Type B pancreatic cell (in vitro differentiated cells): ENCODE measurements at places on chromosomes 5 and 9. TPM values are rescaled to one million over a fixed set of nuclear protein-coding genes. Genes with fewer than 3 reads are reported as not detected.

DNA sequence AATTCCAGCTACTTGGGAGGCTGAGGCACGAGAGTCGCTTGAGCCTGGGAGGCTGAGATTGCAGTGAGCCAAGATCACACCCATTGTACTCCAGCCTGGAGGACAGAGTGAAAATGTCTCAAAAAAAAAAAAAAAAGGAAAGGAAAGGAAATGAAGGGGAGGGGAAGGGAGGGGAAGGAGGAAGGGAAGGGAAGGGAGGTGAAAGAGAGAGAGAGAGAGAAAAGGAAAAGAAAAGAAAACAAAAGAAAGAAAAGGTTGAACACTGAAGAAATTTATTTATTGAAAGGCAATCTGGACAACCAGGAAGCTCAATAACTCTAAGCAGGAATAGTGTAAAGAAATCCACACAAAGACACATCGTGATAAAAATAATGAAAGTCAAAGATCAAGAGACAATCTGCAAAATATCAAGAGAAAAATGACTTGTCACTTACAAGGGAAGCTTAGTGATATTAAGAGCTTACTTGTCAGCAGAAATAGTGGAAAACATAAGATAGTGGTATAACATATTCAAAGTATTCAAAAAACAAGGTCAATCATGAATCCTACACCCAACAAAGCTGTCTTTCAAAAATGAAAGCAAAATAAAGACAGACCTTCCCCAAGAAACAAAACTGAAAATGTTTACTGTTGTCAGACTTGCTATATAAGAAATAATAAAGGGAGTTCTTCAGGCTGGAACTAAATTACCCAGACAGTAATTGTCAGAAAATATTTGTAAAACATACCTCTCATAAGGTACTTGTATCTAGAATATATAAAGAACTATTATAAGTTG lies 10.9 kb upstream of the RIMOC1 start:
- no peak for DNase-seq

DNA sequence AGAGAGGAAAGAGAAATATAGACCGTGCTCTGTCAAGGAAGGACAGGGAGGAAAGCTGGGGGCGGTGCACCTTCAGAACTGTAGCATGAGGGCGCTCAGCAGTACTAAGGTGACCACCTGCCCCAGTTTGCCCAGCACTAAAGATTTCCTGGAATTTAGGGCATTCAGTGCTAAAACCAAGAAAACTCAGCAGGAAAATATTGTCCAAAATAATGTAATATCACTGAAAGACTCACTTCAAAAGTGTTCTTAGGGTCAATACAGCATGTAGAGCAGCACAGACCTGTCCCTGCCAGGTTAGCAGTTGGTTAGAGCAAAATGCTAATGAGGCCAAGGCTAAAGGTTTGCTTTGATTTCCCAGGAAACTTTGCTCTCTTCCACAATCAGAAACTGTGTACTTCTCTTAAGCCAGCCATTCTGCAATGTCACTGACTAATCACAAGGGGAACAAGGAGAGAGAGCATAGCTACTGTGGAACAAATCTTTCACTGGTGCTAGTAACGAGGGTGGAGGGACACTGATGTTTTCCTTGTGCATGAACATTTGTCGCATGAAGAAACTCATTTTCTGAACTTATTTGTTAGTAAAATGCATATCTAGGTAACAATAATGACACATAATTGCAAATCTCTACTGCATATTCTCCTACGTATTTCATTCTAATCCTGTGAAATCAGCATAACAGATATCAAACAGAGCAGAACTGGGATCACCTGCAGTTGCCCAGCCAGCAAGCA lies 53.0 kb upstream of the GRAMD2B start:
- no peak for DNase-seq

DNA sequence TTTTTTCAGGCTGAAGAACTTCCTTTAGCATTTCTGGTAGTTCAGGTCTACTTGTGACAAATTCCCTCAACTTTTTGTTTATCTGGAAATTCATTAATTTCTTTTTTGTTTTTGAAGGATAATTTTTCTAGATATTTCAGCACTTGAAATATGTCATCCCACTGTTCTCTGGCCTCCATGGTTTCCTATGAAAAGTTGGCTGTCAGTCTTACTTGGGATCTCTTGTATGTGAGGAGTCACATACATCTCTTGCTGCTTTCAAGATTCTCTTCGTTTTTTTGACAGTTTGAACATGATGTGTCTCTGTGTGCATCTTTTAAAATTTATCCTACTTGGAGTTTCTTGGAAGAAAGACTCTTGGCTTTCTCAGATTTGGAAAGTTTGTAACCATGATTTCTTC lies 79.5 kb downstream of the RIC1 start:
- no peak for DNase-seq

DNA sequence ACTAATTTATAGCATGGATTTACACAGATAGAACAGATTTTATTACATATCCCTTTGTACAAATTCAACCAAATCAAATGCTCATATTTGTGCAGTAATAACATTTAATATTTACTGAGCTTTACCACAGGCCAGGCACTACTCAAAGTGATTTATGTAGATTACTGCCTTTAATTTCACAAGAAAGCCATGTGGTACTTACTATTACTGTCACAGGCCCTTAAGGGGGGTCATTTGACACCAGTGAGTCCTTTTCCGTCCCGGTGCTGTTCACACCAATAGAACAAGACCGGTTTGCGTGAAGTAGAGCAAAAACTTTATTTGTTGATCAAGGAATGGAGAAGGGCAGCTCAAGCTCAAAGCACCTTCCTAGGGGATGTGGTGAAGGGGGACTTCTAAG lies 308.5 kb upstream of the KCNN2 start:
- no peak for DNase-seq

- no peak for DNase-seq
Observed at GRCh38 chr9:110835404-110835803, 166.8 kb downstream of the MUSK start.

DNA sequence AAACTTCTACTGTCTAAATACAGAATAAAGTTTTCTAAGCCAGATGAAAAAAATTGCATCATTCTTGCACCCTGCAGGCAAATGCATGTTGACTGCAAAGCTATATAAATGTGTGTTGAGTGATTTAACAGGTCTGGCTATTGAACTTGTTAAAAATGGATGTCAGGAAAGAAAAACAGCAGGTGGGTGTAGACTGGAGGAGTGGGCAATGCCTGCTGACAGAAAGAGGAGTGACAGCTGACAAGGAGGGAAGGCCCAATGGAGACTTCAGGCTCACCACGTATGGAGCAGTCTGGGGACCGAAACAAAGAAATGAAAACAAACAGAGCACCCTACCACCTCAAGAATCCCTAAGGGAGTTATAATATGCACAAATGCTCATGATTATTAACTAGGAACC lies 127.8 kb downstream of the GRIA1 start:
- DNase-seq, result no peak

- no peak for DNase-seq
Observed at GRCh38 chr5:17169507-17169906, 47.9 kb upstream of the BASP1 start.

DNA sequence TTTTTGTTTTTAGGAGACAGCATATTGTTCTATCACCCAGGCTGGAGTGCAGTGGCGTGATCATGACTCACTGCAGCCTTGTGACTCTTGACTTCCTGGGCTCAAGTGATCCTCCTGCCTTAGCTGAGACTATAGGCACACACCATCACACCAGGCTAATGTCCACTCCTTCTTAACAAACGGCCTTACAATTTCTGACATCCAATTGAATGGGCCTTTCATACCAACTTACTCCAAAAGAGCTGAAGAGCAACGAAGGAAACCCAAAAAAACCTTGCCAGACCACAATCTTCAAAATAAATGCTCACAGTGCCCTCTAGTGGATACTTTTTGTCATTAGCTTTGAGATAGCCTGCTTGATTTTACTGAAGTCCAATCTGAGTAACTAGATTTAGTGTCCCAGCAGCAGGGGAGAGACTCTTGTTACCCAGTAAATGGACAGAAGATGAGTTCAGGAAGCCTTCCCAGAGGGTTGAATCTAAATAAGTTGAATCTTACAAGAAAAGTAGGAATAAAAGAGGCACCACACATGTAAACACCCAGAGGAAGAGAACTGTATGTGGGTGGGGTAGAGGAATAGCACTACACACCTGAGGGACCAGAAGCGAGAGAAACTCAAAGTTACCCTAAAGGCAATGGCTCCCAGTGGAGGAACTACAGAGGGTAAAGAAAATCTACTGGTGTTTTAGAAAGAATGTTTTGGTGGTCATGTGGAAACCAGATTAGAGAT lies 9.3 kb downstream of the ZNF622 start:
- no peak for DNase-seq

DNA sequence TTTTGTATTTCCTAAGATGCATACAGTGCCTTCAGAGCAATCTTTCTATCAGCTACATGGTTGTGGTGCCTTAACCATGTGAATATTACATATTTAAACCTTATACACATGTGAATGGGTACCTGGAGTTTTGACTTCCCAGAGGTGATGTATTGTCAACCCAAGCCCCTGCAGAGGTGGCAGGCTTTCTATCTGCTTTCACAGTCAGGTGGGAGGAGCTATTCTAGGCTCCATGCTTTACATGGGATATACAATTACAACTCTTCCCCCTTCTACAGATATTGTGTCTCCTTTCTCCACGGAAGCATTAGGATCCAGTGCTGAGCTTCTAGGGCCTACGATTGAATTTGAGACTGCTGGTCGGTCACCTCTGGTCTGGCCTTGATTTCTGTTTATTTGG lies 89.8 kb upstream of the TUT7 start:
- no peak for DNase-seq

GRCh38 chr5:133845271-133845670 lies 123.2 kb downstream of the C5orf15 start:
- DNase-seq, result no peak

DNA sequence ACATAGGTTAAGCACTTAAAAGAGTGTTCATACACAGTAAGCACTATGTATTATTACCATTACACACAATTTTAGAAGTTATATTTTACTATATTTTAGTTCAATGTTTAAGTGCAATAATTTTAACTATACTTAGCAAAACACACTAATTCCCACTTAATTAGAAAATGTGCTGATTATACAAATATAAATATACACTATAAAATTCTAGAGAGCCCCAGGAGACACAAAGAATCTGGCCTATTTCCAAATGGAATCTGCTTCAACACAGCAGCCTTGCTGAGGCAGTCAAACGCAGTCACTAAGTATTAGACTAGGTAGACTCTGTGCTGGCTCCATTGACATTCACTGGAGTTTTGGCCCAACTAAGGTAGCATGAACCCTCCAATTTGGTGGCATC lies 160.9 kb downstream of the CETN3 start:
- DNase-seq, result no peak

DNA sequence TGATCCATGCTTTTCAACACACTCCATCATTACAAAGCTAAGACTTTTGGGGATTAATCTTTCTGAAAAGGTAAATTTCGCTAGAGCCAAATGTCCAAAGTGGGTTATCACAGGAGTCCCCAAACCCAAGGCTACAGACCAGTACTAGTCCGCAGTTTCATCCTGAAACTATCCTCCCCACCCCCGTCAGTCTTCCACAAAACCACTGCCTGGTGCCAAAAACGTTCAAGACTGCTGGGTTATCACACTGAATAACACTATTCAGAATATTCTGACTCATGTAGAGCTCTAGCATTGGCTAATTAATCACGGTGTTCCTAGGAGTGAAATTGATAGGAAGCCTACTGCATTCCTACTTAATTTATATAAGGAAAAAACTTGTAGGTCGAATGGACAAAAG lies 24.7 kb downstream of the ERP44 start:
- DNase-seq, result no peak

DNA sequence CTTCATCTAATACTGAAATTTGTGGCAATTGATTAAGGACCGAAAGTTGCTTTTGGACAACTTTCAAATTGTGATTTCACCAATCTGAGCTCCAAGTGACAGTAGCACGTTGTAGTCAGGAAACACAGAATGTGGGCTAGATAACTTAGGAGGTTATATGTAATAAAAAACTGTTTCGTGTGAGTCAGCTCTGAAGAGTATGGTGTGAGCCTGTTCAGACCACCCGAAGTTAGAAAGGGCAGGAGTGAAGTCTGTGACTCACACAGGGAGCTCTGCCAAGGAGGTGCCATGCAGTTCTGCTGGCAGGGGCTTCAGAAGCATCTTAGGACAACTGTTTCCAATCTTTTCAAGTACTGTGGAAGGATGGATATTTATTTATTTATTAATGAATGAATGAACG lies 16.4 kb upstream of the ZBTB34 start:
- DNase-seq, result no peak

DNA sequence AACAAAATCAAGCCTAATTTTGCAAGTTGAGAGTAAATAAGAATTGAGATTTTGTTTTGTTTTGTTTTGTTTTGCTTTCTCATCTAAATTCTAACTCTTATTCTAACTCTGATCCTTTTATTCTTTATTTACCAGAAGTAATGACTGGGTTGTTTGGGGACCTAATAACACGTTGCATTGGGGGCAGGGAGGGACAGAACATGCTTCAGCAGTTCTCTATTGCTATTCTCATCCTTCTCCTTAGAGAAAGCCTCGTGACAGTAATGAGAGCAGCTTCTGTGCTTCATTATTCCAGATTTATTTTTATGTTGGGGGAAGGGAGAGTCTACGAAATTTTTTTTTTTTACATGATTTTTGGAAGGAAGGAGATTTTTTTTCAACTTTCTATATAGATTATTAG lies 21.1 kb downstream of the CPEB4 start:
- DNase-seq, result no peak

DNA sequence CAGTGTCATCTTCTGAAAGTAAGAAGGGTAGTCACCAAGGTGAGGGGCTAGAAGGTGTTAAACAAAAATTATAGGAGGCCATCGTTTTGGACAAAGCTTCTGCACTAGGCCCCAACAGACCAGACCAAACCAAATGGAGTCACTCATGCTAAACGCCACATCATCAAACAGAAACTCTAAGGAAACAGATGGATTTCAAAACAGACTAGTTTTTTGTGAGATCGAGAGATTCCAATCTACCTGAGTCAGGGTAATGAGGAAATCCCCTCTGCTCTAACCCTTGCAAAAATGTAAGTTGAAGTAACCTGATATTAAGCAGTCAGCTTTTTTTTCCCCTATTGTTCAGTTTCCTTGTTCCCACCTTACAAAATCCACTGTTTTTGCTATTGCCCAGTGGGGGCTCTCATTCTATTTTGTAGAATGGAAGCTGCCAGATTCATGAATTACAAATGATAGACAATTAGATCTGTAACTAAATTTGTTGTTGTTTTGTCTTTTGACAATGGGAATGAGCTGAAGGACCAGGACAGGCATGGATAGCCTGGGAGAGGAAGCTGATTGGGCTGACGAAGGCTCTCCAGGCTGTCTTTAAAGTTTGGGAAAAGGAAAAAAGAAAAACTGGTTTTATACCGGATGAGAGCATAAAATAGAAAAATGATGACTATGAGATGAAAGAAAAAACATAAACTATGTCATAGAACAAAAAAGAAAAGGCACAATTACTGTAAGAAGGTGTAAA lies 94.7 kb upstream of the ADAMTSL1 start:
- DNase-seq, result no peak

Gene URM1
- total RNA-seq, result 56.1 and 60.3 TPM in 2 replicates

Gene SCGB3A1
- total RNA-seq, result not detected in 2 replicates

Gene GRIN3A
- total RNA-seq, result 2.6 and 5.3 TPM in 2 replicates

Gene SLC6A18
- 0.41 and 0.48 TPM in 2 replicates for total RNA-seq

Gene PCDHA4
- 10.7 and 17.7 TPM in 2 replicates for total RNA-seq

Gene MCC
- 11.8 and 24.0 TPM in 2 replicates for total RNA-seq

Gene ADAMTS2
- total RNA-seq, result 7.7 and 9.2 TPM in 2 replicates

Gene IFNA2
- not detected in 2 replicates for total RNA-seq

Gene PCDHB5
- total RNA-seq, result 7.3 and 28.8 TPM in 2 replicates

Gene C9orf43
- total RNA-seq, result 0.80 and 0.88 TPM in 2 replicates

Gene IFNE
- 0.19 and 0.75 TPM in 2 replicates for total RNA-seq

Gene IFNA4
- total RNA-seq, result not detected in 2 replicates

Gene SLC36A1
- total RNA-seq, result 15.5 and 18.2 TPM in 2 replicates
